ENCODE measurements at places on chromosomes 5 and 9.

DNA sequence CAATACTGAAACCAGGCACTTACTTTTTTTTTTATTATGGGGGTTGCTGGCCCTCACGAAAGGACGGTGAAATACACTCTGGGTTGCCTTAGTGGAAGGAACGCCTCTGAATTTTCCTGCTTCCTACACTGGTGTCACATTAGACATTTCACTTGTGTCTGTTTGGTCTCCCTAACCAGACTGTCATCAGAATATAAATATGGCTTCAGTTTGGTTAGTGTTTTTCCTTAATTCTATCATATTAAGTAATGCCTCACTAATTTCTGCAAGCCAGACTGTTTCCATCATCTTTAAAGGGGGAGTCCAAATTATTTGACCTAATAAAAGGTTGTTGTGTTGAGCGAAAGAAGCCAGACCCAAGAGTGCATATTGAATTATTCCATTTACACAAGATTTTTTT, 4.7 kb downstream of the GLIS3 start:
- no peak for DNase-seq

DNA sequence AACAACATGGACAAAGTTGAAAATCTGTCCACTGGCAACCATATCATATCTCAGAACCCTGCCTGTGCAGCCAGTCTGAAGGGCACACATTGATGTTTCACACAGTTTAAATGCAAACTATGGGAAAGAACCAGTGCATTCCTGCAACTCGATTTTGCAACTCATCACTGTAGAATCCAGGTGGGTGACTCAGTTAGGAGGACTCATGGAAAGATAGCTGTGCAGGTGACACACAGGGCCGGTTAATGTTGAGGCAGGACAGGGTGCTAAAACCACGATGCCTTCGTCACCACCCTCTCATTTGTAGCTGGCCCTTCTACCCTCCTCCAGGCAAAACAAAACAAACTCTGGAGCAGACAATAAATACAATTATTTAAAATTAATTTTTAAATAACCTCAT, 62.8 kb downstream of the TLE1 start:
- DNase-seq, result peak; percentile 78

DNA sequence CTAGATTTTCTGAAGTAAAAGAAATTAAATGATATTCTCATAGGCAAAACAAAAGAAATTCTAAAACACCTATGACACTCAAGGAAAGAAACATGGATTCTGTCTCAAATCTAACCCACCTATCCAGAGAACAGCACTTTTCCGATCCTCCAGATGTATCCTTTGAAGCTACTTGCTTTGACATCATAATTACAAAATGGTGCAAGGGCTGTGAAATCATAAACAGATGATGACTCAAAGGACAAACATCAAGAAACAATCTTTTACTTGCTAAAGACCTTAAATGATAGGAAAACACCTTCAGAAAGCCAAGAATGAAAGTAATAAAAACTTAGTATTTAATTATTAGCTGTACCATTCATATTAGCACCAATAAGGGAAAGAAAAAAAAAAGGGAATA, 202.6 kb downstream of the DENND1A start:
- no peak for DNase-seq

DNA sequence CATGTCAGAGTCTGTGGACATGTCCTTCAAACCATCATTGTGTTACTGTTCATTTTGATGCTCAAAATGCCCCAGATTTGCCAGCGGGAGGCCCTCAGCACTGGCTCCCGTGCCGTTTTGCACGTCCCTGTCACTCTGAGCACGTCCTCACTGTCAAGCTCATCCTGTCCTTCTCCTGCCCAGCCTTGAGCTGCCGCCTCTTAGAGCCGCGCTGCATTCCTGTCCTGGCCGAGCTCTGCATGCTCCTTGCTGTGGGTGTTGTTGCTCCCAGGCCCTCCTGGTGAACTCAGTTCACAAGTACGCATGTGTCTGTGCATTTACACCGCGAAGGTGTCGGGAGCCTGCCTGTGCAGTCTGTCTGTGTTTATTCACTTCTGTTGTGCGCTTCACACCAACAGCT, 62.2 kb downstream of the WNK2 start:
- no peak for DNase-seq

- DNase-seq, result no peak
These were observed 30.6 kb upstream of the COL5A1 start for GRCh38 chr9:134611046-134611445.

DNA sequence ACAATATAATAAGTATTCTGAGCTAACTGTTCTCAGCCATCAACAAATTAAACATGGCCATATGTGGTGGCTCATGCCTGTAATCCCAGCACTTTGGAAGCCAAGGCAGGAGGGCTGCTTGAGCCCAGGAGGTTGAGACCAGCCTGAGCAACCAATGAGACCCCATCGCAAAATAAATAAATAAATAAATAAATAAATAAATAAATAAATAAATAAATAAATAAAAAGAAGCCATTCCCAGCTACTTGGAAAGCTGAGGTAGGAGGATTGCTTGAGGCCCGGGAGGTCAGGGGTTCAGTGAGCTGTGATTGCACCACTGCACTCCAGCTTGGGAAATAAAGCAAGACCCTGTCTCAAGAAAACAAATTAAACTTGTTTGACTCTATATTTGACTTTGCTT, 1256.4 kb downstream of the EFNA5 start:
- DNase-seq, result no peak

GRCh38 chr9:125233678-125234077, 7.5 kb downstream of the HSPA5 start:
- peak; percentile 87 for DNase-seq

DNA sequence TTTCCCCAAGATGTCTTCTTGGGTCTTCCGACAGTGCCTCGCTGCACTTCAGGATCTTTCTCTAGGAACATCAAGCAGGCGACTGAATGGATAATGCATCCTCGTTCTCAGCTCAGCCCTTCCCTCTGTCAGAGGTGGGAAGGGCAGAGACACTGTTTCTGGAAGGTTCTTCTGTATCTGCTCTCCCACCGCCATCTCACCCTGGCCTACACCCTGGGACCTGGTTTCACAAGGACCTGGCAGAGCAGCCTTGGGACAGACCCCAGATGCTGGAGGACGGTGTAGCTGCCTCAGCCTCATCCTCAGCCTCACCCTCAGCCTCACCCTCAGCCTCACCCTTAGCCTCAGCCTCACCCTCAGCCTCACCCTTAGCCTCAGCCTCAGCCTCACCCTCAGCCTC, 18.5 kb downstream of the MRPL36 start:
- DNase-seq, result no peak

DNA sequence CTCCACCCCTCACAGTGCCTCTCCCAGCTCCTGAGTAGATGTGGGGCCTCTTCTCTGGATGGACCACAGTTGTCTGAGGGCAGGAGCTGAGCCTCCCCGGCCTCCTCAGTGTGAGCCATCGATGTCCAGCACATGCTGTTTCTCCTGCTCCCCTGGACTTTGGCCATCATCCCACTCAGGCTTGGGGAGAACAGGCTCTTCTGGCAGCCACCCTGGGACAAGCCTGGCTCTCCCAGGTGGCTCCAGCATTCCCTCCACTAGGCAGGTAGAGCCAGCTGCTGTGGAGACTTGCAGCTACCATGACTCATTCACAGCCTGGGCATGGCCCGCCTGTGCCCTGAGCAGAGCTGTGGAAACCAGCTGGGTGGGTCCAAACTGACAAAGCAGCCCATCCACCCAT, 77.0 kb downstream of the CSNK1A1 start:
- no peak for DNase-seq

DNA sequence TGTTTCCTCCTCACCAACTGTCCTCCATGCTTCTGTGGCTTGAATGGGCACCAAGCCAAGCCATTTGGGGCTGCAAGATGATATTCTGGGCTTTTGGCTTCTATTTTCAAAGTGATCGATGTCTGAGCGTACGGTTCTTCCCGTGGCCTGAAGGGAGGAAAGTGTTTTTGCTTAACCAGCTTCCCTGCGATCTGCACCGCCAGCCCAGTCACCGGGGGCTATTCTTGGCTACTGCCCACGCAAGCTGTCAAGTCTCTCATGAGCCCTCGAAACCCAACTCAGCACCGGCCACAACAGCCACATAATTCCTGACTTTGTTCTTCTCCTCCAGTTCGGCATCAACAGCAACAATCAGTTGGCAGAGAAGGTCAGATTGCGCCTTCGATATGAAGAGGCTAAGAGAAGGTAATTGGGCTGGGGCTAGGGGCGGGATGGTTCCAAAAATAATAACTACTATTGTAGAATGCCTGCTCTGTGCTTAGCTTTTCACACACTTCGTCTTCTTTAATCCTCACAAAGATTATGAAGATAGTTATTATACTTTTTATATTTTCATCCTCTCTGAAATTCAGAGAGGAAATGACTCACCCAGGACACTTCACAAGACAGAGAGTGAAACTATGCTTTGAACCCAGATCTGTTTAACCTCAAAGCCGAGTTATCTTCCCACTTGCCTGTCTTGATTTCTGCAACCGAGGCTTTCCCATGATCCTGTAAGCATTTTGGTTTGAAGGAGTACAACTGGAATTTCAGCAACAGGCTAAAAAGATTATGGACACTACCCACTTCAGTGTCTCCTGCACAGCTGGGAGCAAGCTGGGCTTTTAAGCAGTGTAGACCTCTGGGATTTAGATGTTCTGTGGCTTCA, 76.4 kb upstream of the RARS1 start:
- DNase-seq, result no peak

DNA sequence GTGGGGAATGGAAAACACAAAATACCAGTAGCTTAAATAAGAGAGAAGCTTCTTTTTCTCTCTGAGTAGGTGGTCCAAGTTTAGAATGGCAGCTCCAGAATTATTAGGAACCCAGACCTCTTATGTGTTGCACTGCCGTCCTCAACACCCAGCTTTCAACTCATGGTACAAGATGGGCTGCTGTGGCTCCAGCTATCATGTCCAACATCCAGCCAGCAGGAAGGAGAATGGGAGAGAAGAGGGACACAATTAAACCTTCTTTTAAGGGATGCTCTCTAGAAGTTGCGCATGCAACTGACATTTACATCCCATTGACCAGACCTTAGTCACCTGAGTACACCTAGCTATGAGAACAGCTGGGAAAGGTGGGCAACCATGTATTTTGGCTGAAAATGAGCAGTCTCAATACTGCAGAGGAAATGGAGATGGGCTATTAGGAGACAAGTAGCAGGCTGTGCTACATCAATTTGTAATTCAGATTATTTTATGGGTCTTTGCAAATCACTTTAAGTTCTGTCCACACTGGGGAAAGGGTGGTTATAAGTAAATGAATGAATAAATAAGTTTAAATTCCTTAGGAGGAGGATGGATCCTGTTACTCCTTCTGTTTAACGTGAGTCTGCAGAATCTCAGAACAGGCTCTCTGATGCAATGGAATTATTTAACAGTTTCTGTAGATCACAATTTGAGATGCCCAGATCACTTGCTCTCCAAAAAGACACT, 76.1 kb downstream of the SLC28A3 start:
- DNase-seq, result no peak

DNA sequence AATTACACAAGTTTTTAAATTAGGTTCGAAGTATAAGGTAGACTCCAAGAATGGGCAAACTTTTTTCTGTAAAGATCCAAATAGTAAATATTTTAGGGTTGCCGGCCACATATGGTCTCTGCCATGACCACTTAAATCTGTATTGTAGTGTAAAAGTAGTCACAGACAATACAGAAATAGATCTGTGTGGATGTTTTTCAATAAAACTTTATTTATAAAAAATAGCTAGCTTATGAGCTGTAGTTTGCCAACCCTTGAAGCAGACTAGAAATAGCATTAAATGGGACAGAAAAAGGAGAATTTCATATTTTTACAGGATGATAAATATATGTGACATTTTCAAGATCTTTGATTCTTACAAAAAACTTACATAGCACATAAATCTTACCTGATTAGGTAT, 94.9 kb upstream of the ACOT12 start:
- DNase-seq, result no peak

- DNase-seq, result no peak
These were observed 8.0 kb downstream of the NDUFS4 start for GRCh38 chr5:53568401-53568800.

All from epithelial cell of prostate (primary cell).